Left lung (tissue), 14 donors: ENCODE measurements at places on chromosomes 11 and 22. TPM values are rescaled to one million over a fixed set of nuclear protein-coding genes. Genes with fewer than 3 reads are reported as not detected.

- H3K27me3 ChIP-seq, result no peaks in the 10 kb centered on the region
- H3K27ac ChIP-seq, result peak overlapping the region; percentile 82
- H3K4me3 ChIP-seq, result no peak overlapping the region
- DNase-seq, result no peak
- H3K4me1 ChIP-seq, result peaks cover 12% of the 10 kb centered on the region
- no peaks in the 10 kb centered on the region for H3K36me3 ChIP-seq
These were observed 3.9 kb upstream of the NUP50 start for GRCh38 chr22:45159652-45160462.

GTSE1 gene
- total RNA-seq, result 6.4 TPM

DNA sequence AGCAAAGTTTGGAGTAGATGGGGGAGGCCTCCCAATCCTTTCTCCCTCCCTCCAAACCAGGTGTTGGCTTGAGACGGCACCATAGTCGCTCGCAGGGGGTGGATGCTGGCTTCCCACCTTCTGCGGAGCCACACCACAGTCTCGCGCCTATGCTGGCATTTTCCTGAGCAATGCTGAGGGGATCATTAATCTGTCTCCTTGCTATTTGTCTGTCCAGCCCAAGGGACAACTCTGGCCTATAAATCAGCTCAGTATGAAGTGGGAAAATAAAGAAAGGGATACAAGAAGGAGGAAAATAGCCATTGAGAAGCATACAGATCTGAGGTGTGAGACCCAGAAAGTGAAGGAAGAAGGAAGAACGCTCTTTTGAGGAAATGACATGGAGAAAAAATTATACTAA, 53.5 kb upstream of the CADM1 start:
- no peaks in the 10 kb centered on the region for H3K36me3 ChIP-seq
- H3K4me1 ChIP-seq, result no peaks in the 10 kb centered on the region
- no peaks in the 10 kb centered on the region for H3K27me3 ChIP-seq
- H3K27ac ChIP-seq, result no peak overlapping the region
- no peak overlapping the region for H3K4me3 ChIP-seq

MS4A15 gene
- total RNA-seq, result 13.4 TPM

FOLR2 gene
- 50.2 TPM for total RNA-seq

DNA sequence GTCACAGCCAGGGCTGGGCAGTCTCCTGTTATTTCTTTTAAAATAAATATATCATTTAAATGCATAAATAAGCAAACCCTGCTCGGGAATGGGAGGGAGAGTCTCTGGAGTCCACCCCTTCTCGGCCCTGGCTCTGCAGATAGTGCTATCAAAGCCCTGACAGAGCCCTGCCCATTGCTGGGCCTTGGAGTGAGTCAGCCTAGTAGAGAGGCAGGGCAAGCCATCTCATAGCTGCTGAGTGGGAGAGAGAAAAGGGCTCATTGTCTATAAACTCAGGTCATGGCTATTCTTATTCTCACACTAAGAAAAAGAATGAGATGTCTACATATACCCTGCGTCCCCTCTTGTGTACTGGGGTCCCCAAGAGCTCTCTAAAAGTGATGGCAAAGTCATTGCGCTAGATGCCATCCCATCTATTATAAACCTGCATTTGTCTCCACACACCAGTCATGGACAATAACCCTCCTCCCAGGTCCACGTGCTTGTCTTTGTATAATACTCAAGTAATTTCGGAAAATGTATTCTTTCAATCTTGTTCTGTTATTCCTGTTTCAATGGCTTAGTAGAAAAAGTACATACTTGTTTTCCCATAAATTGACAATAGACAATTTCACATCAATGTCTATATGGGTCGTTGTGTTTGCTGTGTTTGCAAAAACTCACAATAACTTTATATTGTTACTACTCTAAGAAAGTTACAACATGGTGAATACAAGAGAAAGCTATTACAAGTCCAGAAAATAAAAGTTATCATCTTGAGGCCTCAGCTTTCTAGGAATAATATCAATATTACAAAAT, 13.4 kb downstream of the OR51B4 start:
- H3K4me1 ChIP-seq, result no peaks in the 10 kb centered on the region
- H3K36me3 ChIP-seq, result no peaks in the 10 kb centered on the region
- DNase-seq, result no peak

DNA sequence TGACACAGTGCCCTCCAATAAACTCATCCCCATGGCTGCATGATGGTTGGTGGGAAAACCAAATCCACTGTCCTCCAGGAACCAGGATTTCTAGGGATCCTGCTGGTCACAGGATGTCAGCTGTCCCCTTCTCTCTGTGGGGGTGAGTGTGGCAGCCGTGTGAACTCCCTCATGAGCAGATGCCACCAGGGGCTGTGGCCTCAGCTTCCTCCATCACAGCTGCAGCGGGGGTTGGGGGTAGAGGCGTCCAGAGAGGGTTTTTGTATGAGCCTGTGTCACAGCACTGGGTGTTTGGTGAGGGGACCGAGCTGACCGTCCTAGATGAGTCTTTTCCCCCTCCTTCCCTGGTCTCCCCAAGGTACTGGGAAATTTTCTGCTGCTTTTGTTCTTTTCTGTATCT, 26.4 kb downstream of the IGLL5 start:
- no peaks in the 10 kb centered on the region for H3K27me3 ChIP-seq
- no peaks in the 10 kb centered on the region for H3K4me1 ChIP-seq
- no peak overlapping the region for H3K4me3 ChIP-seq

- no peak for DNase-seq
- no peaks in the 10 kb centered on the region for H3K27me3 ChIP-seq
- H3K27ac ChIP-seq, result no peak overlapping the region
- H3K4me3 ChIP-seq, result no peak overlapping the region
These were observed 42.3 kb downstream of the ARHGEF12 start for GRCh38 chr11:120378474-120378873.

- no peak for DNase-seq
- H3K4me1 ChIP-seq, result no peaks in the 10 kb centered on the region
- no peak overlapping the region for H3K4me3 ChIP-seq
- no peak overlapping the region for H3K27ac ChIP-seq
These were observed 28.0 kb downstream of the MYEOV start for GRCh38 chr11:69321877-69322361.

GRCh38 chr11:99773646-99774045, 752.9 kb downstream of the CNTN5 start:
- no peaks in the 10 kb centered on the region for H3K36me3 ChIP-seq
- DNase-seq, result no peak
- no peak overlapping the region for H3K27ac ChIP-seq
- no peak overlapping the region for H3K4me3 ChIP-seq
- H3K4me1 ChIP-seq, result no peaks in the 10 kb centered on the region

GRCh38 chr22:44455963-44456358, 42.1 kb downstream of the RTL6 start:
- no peak overlapping the region for H3K4me3 ChIP-seq
- no peaks in the 10 kb centered on the region for H3K36me3 ChIP-seq
- H3K4me1 ChIP-seq, result no peaks in the 10 kb centered on the region
- no peak overlapping the region for H3K27ac ChIP-seq
- no peaks in the 10 kb centered on the region for H3K27me3 ChIP-seq

DNA sequence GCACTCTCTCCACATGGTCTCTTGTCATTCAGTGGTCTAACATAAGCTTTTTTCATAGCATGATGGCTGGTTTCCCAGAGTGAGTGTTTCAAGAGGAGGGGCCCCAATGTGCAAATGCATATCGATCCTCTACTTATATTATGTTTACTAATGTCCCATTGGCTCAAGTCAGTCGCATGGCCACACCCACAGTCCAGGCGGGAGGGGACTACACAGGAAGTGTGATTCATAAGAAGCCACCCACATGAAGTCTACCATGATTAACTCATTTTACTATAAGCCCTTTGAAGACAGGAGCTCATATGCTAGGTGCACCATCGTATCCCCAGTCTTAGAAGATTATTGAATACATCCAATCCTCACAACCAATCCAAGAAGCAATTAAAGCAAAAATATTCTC, 89.5 kb upstream of the ISX start:
- H3K4me3 ChIP-seq, result no peak overlapping the region
- H3K4me1 ChIP-seq, result no peaks in the 10 kb centered on the region
